ENCODE measurements at places on chromosomes 7 and 10.

- no peak for DNase-seq
Observed at GRCh38 chr10:6581778-6582228, 1.7 kb upstream of the PRKCQ start.

DNA sequence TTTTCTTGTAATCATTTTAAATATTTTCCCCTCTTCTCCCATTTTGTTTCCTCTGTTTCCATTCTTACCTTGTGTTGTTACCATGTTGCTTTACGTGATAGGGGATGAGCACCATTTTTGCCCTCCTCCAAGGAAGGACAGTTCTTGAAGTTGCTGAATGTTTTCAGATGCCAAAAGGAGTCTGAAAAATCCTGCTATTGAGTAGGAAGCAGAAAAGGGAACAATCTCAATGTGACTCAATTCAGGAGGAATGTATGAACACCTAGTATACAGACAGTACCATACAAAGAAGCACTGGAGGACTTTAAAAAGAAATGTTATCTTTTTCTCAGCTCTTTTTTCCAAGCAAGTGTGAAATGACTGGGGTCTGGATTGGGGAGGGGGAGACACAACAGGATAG, 5.1 kb upstream of the NAMPT start:
- DNase-seq: no peak

GRCh38 chr10:72954596-72955554, at the start of gene PLA2G12B:
TSS of gene PLA2G12B (minus strand) at chr10:72954806. CDS start at chr10:72954685, 121 bp downstream.
- no peak for DNase-seq

DNA sequence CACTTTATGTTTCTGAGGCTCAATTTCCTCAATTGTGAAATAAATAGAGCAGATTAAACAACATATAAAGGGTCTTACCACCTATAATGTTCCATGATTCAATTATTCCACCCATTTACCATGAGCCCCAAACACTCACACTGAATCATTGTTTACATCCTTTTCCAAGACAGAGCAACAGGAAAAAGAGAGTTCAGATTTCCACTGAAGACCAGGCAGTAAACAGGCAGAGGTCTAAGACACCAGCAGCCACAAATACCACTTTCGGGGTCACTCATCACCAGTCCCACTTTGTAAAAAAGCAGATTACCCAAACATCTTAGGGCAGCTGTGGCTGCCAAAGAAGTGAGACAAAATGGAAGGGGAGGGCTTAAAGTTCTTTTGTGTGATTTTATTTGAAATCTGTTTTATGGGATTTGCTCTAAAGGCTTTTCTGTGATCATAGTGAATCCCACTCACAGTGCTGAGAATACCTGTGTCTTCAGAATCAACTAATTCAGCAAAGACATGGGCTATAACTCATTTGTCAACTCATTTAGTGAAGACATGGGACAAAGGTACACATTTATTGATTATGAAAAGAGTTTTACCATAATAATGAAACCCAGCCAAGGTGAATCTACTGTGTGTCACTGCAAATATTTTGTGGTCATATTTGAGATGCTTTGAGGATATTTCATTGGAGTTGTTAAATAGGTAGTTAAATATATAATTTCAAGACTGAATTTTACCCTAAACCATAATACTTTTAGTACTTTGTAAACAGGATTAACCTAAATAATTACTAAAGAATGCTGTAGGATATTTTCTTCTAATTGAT, 24.8 kb upstream of the DLD start:
- no peak for DNase-seq

DNA sequence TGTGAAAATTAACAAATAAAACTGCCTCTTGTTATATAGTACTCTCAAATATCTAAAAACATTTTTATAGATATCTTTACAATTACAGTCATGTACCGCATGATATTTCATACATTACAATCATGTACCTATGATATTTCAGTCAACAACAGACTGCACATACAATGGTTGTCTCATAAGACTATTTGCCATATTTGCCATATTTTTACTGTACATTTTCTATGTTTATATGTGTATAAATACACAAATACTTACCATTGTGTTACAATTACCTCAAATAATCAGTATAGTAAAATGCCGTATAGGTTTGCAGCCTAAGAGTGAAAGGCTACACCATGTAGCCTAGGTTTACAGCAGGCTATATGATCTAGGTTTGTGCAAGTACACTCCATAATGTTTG, 336.0 kb upstream of the PCDH15 start:
- DNase-seq: no peak

GRCh38 chr7:2049782-2050510, 182.8 kb downstream of the MAD1L1 start:
- no peak for DNase-seq

- DNase-seq: no peak
Observed at GRCh38 chr7:75813781-75814236, at the start of gene CCL24. TSS of gene CCL24 (minus strand) at chr7:75813806. CDS start at chr7:75813715, 91 bp downstream.

- DNase-seq: no peak
Observed at GRCh38 chr10:28928484-28928883, 251.2 kb downstream of the BAMBI start.

GRCh38 chr7:25951414-25952260, 200.4 kb upstream of the NFE2L3 start:
- DNase-seq: no peak

DNA sequence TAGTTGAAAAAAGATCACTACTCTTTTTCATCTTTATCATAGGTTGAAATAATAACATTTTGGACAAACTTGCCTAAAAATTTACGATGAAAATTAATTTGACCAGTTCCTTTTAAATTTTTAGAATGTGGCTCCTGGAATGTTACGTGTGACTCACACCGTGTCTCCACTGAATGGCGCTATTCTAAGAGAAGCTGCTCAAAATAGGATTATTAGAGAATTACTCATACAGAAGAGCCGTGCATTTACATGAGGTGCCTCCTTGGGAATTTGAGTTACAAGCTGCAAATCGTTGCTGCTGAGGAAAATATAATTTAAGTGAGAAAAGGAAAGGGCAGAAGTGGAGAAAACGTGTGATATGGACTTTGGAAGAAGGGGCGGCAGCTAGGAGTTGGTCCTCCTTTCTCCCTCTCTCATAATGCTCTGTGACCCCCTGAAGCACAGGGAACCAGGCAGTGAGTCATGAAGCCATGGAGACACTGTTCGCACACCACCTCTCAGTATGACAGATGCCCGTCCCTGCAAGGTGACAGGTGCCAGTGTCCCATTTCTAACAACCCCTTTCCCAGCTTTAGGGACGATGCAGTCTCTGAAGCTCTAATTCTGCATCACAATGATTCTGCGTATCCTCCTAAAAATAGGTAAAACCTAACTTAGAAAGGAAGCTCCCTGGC, 323.2 kb upstream of the COBL start:
- no peak for DNase-seq

- no peak for DNase-seq
Observed at GRCh38 chr10:43901302-43901701, 252.6 kb upstream of the ZNF32 start.

GRCh38 chr7:73668103-73668885, 663 bp downstream of the VPS37D start:
- DNase-seq: no peak

GRCh38 chr7:78642751-78643150, 810.7 kb downstream of the MAGI2 start:
- no peak for DNase-seq

Measured in omental fat pad (tissue), 4 donors.